ENCODE measurements at places on chromosomes 4 and X.
A peak's percentile ranks its signal among the peaks of the same experiment; 100 is the strongest.

GRCh38 chr4:110917835-110918234, 295.0 kb upstream of the PITX2 start:
- no peak for DNase-seq

DNA sequence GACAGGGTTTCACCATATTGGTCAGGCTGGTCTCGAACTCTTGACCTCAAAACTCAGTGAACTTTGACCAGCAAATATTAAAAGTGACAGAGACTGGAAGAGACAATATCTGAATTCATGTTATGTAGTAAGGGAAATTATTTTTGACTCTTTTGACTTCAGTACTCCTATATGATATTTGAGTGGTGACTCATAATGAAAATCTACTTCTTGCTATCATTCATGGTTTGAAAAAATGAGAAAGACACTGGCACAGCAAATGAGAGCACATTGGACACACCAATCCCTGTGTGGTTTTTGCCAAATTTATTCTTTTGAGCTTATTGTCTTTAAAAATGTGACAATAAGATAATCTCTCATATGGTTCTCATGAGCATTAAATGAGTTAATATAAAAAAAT, 109.4 kb downstream of the GPM6A start:
- no peak for DNase-seq

- no peak for DNase-seq
Observed at GRCh38 chr4:5968246-5968645, 50.0 kb downstream of the C4orf50 start.

DNA sequence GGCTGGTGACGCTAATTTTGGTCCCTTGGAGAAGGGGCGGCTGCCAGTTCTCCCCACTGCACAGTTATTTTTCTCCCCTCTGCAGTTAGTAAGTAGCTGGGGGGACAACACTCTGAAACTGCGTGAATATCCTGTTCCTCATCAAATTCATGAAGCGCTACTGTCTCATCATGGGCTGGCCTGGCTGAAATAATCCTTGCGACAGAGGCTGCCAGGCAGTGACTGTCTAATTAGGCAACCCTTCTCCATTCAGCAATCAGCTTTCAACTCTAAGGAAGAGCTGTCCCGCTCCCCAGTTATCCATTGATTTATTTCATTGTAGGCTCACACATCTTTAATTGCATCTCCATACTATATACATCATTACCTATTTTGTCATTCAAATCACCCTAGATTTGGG, 8.2 kb downstream of the SH3TC1 start:
- DNase-seq = peak; percentile 91

- no peak for DNase-seq
Observed at GRCh38 chrX:13770013-13770535, 35.5 kb downstream of the OFD1 start.

- DNase-seq = peak; percentile 92
Observed at GRCh38 chr4:2755821-2756690, at the start of gene TNIP2. TSS of gene TNIP2 (minus strand) at chr4:2756336. CDS start at chr4:2756289, 47 bp downstream.

GRCh38 chr4:110005461-110006056, 92.9 kb downstream of the EGF start:
- DNase-seq = peak; percentile 84

GRCh38 chrX:155953055-155953454, 44.4 kb upstream of the IL9R start:
- DNase-seq = no peak

Data from suppressor macrophage treated with lipopolysaccharide for 4 hours (primary cell).